ENCODE measurements at places on chromosomes 13 and 19.

- no peak for DNase-seq
These were observed 223.1 kb downstream of the MZT1 start for GRCh38 chr13:72504131-72504841.

- DNase-seq: no peak
These were observed 29.8 kb downstream of the TDRD12 start for GRCh38 chr19:32749361-32749760.

- no peak for DNase-seq
These were observed 12.1 kb downstream of the HAS1 start for GRCh38 chr19:51711702-51712101.

DNA sequence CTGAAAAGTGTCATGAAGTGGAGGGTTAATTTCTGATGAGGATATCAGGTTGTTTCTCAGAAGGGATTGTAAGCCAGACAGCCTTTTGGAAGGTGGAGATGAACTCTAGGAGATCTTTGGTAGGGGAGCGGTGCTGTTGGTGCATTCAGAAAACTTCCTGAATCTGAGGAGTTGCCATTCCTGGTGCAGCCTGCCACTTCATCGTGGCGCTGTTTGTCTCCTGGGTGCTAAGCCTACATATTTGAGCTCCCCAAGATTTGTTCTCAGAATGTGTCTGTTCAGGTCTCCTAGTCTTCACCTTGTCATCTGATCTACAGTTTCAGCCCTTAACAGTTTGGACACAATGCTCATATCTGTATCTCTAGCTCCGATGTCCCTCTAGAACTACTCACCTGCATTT lies 285.6 kb downstream of the MTUS2 start:
- DNase-seq: no peak

- no peak for DNase-seq
These were observed 11.0 kb downstream of the ZNF552 start for GRCh38 chr19:57803594-57804325.

DNA sequence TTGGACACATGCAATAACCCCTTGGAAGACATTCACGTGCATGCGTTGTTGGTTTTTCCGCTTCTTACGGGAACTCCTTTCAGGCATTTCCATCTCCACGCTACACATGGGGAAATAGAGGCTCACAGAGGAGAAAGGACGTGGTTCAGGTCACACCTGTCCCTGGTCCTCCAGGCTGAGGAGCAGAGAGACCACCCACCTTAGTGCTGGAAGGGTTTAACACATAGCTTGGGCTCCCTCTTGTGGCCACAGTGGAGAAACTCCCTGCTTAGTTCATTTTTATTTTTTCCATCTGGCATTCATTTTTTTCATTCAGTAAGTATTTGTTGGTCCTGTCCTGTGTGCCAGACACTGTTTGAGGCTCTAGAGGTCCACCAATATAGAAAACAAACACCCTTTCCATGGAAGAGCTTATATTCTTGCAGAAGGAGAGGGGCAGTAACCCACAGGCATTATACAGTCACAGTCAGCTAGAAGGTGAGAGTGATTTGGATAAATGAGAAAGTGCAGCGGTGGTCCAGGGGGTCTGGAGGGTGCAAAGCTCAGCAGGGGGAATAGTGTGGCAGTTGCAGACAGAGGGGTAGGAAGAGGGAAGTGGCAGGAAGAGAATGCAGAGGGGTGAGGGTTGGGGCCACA lies 24.2 kb upstream of the TTYH1 start:
- no peak for DNase-seq

GRCh38 chr13:23159760-23160637 lies 20.8 kb upstream of the SGCG start:
- no peak for DNase-seq

DNA sequence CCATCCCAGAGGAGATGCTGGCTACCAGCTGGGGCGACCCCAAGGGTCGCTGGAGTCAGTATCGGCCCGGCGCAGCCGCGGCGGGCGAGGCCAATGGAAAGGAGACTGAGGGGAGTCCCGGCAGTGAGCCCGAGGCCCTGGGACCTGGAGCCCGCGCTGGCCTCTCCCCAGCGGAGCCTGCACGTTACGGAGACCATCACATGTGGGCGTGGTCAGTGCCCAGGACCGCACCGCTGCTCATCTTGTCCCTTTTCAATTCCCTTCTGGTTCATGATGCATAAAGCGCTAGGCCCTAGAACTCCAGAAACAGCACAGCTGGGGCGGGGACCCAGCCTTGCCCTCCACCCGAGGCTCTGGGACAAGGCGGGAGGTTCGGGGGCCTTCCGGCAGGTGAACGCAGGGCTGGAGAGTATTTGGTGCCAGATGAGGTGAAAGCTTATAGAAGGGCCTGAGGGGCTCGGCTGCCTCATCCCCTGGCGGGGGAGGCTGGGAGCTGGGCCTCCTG lies 8.0 kb downstream of the C19orf25 start:
- DNase-seq: no peak

DNA sequence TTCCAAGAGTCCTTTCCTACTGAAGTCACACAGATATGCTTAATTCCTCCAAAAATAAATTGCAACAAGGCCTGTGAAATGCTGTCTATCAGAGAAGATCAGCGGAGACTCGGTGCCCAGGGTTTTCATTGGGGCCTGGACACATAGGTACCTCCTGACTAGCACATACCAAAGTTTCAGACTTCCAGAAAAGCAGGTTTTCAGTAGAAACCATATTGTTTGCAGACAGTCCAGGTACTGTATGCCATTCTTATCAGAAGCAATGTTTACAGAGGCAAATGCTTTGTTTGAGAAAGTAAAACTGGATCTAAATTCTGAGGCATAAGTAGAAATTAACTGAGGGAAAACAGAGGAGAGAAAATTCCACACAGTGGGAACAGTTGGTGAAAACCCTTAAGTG lies 12.8 kb downstream of the ZNF229 start:
- no peak for DNase-seq

DNA sequence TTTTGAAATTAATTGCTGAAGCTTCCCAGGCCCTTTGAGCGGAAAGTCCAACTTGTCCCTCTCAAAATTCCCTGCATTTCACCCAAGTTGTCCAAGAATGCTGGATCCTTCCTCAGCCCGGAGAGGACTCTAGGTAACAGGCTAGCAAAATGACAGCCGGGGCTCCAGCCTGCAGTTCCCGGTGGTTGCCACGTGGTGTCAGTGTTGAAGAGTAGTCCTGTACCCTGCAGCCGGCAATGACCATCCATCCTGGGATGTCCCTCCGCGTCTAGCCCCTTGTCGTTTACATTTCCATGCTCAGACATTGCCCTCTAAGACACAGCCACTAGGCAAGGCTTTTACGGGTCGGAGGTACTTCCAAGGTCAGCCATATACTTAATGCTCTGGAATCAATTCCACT lies 31.4 kb upstream of the MTIF3 start:
- DNase-seq: no peak

- no peak for DNase-seq
These were observed 8.9 kb upstream of the FAM124A start for GRCh38 chr13:51213173-51213728.

- DNase-seq: no peak
These were observed 1814.9 kb downstream of the SLITRK5 start for GRCh38 chr13:89486065-89486464.

- no peak for DNase-seq
These were observed 442.4 kb downstream of the TSHZ3 start for GRCh38 chr19:30906871-30907270.

- no peak for DNase-seq
These were observed 4.5 kb downstream of the MIR17HG start for GRCh38 chr13:91351980-91352379.

- DNase-seq: no peak
These were observed 94.6 kb downstream of the CRYL1 start for GRCh38 chr13:20431080-20431479.

DNA sequence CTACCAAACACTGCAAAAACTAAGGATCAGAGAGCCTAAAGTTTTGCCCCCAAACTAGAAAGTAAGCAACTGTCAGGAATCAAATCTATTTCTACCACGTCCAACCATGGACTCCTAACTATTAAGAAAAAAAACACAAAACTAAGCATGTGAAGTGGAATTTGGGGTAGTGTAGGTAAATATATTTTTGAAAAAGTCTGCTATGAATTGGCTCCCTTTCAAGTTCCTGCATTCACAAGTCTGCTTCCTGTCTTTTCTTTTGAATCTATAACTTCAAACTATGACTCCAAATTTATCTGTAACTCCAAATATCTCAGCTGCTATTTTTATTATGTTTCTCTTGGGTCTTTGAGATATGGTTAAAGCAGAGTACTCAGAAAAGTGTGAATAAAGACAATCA lies 47.0 kb downstream of the PCDH9 start:
- no peak for DNase-seq

- DNase-seq: no peak
These were observed 1198.2 kb upstream of the PCDH9 start for GRCh38 chr13:68428292-68428691.

DNA sequence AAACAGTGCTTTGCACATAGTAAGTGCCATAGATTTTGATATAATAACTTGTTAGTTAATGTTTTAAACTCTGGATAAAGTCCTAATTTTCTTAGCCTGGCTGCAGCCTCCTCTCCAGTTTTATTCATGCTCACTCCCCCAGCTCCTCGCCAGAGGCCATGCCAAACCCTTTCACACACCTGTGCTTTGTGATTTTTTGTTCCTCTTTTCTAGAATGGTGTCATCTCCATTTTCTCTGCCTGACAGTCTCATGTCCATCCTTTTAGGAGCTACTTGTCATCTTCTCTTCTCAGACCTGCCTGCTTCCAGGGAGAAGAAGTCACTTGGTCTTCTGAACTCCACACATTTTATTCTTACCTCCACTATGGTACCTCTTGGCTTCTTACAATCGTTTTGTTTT lies 55.8 kb upstream of the SPATA13 start:
- no peak for DNase-seq

GRCh38 chr13:43580280-43580679 lies 206.5 kb downstream of the ENOX1 start:
- DNase-seq: no peak

DNA sequence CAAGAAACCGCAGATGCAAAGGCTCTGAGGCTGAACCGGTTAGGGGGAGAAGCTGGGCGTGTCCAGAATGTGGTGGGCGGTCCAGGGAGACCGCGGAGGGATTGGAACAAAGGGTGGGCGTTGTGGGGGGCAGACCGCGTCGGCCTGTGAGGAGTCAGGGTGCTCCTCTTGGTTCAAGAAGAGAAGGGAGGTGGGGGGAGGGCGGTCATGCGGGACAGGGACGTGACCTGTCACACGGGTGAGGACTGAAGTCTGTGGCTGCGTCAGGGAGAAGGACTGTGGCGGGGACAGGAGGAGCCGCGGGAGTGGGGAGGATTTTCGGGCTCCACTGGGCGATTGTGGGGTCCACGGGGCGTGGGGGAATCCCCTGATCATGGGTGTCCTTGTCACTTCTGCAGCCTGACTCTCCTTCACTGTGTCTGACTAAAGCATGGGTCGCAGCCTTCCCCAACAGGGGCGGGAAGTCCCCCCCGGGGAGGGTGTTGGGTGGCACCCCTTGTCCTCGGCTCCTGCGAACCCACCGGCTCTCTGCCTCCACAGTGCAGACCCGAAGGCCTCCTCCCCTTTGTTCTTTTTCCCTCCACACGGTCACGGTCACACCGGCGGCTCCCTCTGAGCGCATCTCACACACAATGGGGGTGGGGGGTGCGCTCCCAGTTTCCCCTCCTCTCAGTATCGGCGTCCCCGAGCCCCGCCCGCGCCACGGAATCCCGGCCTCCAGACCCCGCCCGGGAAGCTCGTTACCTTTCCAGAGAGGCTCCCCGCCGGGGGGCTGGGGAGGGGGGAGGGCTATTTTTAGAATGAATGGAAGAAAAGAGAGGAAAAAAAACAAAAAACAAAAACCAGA lies 16.4 kb upstream of the KCNN1 start:
- no peak for DNase-seq

DNA sequence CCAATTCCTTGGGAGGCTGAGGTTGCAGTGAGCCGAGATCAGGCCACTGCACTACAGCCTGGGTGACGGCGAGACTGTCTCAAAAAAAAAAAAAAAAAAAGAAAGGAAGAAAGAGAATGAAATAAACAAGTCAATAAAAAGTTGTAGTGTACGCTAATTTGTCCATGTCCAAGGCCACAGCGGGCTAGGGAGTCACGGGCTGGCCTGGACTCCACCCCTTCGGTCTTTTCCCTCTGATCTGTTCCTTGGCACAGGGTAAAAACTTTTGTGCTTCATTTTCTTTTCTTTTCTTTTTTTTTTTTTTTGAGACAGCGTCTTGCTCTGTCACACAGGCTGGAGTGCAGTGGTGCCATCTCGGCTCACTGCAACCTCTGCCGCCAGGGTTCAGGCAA lies 19.4 kb upstream of the MKNK2 start:
- DNase-seq: no peak

GRCh38 chr13:113945857-113946408 lies 27.9 kb downstream of the C13orf46 start:
- no peak for DNase-seq

- DNase-seq: no peak
These were observed 353 bp downstream of the ENOX1 start for GRCh38 chr13:43786472-43786765.

DNA sequence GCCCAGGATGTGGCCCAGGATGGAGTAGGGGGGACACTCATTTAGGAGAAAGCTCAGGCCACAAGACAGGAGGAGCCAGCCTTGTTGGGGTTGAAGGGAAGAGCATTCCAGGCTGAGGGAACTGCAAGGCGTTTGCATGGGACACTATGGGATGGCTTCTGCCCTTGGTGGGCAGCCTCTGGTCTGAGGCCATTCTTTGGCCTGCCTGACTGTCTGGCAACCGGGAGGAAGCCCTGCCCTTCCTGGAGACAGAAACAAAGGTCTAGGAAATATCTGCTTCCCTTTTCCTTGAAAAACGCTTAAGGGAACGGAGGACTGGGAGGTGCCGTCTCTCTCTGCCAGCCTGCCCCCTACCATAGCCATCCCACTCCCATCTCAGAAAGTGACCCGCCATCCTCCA lies 2.8 kb upstream of the ICAM1 start:
- no peak for DNase-seq

DNA sequence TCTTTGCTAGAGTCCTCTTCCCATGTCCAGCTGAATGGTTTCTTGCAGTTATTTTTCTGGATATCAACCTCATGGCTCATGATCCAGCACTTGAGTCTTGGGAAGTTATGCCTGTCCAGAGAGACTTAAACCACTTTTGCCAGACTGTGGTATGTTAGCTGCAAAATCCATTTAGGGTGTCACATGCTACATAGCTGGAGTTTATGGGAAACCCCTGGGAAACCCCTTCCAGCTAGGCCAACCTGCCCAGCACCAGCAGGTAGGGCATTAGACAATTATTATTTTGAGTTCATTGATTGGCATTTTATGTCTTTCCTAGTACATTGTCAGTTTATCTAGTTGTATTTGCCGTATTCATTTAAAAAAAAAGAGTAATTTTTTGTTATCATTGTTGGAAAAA lies 797.8 kb downstream of the EFNB2 start:
- DNase-seq: no peak

DNA sequence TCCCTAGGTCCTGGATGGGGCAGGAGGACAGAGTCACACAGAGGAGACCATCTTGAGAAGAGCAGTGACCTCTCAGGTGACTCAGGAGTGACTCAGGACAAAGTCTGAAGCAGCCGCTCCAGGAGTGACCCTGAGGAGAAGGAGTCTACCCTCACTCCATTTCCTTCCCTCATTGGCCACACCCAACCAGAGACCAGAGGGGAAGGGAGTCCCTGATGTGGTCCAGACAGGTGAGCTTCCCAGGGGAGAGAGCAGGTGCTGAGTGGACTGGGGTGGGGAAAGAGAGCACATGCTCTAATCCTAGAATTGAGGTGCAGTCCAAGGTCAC lies 75.5 kb upstream of the MEDAG start:
- no peak for DNase-seq
